8988T (cell line): ENCODE measurements at places on chromosomes 5 and 9.

GRCh38 chr9:73775757-73776156, 624.1 kb downstream of the ANXA1 start:
- no peak for DNase-seq

DNA sequence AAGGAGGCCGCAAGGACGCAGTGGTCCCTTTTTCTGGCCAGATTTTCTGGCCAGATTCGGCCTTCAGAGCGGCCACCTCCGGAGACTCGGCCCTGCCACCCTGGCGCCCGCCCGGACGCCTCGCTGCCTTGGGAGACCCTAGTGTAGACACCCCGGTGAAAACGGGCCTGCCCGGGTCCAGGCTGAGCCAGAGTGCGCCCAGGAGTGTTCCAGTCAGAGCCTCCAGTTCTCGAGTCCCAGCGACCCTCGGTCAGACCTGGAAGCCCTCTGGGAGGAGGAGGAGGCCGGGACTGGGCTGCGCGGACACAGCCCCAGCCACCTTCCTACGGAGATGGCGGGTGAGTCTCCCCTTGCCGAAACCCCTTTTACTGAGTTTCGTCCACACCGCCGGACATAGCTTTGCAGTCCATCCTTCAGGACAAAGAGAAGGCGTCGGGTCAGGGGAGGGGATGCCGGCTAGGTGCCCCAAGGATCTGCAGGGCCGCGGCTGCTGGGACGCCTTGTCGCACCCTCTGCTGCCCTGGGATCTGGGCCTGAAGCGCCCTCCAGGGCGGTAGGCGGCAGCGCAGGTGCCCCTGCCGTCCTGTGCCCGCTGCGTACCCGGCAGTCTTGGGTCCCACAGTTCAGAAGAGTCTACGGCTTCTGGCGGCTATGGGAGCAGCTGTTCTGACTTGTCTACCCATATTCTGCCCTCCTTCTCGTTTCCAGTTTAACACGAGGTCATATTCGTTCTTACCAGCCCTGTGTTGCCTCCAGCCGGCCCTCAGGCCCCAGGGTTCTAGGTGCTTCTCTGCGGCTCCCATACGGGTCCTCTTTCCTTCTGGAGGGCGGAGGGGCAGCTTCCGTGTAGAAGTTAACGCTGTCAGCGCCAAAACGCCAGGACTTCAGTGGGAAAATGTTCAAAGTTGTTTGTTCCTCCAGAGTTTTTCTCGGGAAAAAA, 1771.7 kb upstream of the CDH9 start:
- no peak for DNase-seq

- no peak for DNase-seq
Measured at GRCh38 chr9:136684339-136684738, 2.9 kb downstream of the AGPAT2 start.

DNA sequence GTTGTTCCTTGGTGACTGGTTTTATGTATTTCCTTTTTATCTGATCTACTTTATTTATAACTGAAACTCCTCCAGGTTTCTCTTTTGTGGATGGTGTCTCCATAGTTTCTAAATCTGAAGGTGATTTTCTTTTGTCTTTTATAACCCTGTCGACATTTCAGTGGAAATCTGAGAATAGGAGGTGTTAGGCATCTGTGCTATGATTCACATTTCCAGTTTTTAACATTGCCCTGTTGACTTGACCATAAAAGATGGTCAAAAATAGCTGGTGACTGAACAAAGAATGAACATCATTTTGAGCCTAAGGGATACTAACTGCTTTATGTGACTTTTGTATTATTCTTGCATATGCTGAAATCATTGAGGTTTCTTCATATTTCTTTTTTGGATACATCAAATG, 190.5 kb downstream of the PCSK1 start:
- DNase-seq, result no peak

GRCh38 chr5:109310315-109310714, 99.5 kb downstream of the PJA2 start:
- no peak for DNase-seq

DNA sequence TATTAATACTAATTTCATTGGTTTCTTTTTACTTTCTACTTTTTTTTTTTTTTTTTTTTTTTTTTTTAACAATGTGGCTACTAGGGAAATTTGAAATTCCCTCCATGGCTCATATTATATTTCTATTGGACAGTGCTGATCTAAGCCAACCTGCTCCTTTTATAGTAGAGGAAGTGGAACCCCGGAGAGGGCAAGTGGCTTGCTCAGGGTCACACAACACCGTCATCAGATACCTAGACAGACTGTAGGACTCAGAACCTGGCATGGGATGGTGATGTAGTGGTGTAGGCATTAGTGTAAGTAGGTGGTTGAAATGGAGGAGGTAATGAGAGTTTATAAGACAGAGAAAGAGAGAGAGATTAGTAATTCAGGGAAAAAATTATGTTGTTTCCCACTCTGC, 10.8 kb downstream of the ZNF618 start:
- no peak for DNase-seq

DNA sequence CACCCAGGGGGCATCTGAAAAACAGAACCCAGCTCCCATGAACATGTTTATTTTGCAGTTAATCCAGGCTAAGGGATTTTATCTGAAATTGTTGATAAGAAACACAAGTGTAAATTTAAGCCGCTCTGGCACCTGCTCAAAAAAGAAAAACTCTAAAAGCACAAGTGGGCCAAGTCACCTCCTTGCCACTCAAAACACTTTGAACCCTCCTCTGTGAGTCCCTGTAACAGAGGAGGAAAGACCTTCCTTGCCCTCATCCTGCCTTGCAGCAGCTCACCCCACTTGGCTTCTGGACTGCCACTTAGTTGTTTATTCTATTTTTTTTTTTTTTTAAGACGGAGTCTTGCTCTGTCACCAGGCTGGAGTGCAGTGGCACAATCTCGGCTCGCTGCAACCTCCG, 39.5 kb downstream of the FAM78A start:
- DNase-seq, result no peak

- DNase-seq, result no peak
Measured at GRCh38 chr9:75376680-75377254, 288.5 kb downstream of the OSTF1 start.

DNA sequence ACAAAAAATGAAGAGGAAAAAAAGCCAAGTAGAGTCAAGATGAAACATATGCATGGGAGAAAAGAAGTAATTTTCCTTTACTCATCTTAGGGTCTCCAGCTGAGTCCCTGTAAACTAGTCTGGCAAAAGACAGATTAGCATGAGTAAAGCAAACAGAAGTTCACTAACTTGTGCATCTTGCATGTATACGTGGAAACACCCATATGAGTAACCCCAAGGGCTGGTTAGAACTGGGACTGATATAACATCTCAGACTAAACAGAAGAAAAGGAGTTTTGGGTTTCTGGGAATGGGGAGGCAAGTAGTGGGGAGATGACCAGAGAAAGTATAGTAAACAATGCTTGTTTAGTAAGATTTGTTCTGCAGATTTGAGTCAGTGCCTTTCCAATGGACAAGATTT, 20.1 kb upstream of the GLDC start:
- no peak for DNase-seq

DNA sequence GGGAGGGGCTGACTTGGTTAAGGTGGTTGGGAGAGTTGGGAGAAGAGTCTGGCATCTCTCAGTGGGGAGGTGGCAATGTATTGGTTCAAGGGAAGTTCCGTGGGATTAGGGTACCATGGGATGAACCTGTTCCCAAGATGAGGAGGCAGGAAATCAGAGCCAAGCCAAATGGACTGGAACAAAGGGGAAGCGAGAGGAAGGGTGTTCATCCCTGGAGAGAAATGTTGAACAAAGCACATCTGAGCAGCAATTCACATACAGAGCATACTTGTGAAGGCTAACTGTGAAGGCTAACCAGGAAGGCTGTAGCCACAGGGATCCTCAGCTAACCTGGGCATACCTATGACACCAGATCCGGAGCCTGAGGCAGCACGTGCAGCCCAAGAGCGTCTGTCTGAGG, 214.0 kb downstream of the MCTP1 start:
- no peak for DNase-seq

DNA sequence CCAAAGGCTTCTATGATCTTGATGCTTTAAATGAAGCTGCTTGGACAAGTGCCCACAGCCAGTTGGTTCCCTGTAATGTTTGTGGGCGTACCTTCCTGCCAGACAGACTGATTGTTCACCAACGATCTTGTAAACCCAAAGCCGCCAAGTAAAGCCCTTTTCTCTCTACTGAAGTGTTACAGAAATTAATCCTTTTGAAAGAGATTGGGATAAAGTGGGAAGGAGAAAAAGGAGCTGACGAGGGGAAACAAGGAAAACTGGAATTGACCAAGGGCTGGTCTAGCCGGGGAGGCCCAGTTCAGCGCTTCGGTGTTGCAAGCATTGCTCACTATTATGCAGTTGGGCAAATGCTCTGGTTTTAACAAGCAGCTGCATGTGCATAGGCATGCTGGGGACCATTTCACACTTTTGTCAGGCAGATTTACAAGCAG, 53.2 kb downstream of the ZNF474 start:
- no peak for DNase-seq

DNA sequence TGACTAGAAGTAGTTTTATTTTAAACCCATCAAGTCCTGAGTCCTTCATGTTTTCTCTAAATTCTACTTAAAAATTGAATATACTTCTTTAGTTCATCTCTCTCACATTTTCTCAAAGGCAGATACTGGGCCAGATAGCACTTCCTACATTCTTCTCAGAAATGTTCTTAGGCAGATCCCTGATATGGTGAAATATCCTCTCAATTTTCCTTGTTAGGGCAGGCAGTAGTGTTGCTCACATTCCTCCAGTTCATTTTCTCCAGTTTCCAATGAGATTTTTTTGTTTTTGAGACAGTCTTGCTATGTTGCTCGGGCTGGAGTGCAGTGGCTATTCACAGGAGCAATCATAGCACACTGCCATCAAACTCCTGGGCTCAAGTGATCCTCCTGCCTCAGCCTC, 5.7 kb downstream of the GCNT1 start:
- no peak for DNase-seq

DNA sequence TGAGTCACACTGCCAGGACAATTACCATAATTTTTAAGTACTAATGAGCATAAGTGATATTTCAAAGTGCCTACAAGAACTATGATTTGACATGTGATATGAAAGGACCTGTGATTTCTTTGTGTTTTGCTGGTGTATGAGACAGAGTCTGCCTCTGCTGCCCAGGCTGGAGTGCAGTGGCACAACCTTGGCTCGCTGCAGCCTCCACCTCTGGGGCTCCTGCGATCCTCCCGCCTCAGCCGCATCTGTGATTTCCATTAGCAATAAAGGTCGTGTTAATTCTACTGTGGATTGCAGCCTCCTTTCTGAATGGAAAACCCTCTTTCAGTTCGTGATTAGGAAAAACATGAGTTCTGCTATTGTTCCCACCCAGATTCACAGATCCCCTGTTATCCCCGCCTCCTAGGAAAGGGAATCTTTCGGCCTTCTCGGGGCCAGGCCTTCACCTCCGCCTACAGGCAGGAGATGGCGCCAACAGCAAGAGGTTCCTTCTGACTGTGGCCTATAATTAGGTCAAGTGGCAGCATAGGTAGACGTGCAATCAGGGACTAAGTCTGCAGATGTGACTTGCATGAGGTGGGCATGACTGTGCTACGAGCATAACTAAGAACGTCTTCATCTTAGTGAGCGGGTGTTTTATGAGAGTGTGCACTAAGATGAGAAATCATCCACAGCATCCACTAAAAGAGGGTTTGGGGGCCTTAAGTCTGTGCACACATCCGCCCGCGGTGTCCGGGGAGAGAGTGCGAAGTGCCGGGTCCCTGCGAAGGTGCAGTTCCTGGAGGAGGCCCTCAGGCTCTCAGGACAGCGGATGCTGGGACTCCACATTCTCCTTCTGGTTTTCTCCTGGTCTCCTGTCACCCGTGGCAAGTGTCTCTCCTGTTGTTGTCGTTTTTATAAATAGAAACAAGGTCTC, 23.1 kb downstream of the TRIM7 start:
- no peak for DNase-seq
